Erythroblast (primary cell): ENCODE measurements at places on chromosomes 7 and 10.

DNA sequence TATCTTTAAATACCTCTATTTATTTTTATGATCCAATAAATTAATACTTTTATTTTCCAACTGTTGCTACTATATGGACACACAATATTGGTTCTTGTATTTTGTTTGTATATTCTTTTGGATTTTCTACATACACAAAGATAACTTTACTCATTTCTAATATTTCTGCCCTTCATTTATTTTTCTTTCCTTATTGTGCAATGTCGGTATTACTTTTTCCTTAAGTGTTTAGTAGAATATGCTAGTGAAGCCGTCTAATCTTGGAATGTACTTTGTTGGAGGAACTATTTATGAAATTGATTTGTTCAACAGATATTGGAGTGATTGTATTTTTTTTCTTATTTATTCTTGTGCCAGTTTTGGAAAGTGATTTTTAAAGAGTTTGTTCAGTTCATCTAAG, 94.0 kb downstream of the ORC5 start:
- DNase-seq: no peak

- no peak for DNase-seq
Measured at GRCh38 chr10:121959671-121960070, 15.3 kb downstream of the NSMCE4A start.

DNA sequence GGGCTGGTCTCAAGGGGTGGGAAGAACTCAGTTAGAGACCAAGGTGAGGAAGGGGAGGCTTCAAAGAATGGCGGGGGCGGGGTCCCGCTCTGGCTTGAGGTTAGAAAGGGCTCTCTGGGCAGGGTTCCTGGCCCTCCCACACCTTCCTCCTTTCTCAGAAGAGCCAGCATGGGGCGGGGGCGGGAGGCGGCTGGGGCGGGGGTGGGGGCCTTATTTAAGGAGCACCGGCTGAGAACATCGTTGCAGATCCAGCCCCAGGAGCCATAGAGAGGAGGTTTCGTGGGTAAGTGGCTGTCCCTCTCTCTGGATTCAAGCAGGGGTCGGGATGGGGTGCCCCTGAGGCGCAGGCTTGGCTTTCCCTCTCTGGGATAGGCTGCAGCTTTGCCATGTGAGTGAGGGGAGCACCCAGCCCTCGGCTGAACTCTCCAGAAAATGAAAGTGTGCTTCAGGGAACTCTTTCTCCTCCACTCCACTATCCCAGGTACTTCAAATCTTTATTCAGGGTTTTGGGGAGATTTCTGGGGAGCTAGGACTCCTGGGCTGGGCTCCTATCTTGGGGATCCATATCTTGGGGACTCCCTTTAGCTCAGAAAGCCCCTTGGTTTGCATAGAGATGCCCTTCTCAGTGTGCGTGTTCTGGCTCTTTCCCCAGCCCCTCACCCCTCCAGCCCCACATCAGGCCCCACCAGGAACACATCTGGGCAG, 3.3 kb upstream of the CUEDC2 start:
- no peak for DNase-seq

- no peak for DNase-seq
Measured at GRCh38 chr10:118596426-118597124, 1.1 kb upstream of the PRLHR start.

- DNase-seq: peak; percentile 65
Measured at GRCh38 chr7:33108554-33109004, 625 bp downstream of the RP9 start.

GRCh38 chr7:155988416-155988815, 176.2 kb upstream of the SHH start:
- DNase-seq: no peak

DNA sequence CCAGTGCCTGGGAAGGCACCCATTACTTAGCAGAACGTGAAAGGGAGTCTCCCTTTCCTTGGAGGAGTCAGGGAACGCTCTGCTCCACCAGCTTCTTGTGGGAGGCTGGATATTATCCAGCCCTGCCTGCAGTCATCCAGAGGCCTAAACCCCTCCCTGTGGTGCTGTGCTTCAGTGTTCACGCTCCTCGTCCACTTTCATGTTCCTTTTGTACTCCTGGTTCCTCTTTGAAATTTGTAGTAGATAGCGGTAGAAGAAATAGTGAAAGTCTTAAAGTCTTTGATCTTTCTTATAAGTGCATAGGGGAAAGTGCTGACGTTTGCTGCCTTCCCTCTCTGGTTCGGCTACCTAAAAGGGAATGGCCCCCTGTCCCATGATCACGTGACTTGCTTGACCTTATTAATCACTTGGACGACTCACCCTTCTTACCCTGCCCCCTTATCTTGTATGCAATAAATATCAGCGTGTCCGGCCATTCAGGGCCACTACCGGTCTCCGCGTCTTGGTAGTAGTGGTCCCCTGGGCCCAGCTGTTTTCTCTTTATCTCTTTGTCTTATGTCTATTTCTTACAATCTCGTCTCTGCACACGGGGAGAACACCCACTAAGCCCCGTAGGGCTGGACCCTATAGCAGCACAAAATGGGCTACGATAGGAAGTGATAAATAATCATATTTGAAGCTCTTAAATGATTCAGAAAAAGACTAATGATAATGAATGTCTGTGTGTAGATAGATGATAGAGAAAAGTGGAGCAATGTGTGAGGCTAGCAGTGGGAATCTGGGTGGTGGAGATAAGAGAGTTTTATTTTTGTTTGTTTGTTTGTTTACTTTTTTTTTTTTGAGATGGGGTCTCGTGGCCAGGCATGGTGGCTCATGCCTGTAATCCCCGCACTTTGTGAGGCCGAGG, 5.8 kb upstream of the ESYT2 start:
- peak; percentile 53 for DNase-seq

GRCh38 chr7:2802101-2802500, 42.0 kb downstream of the GNA12 start:
- no peak for DNase-seq

DNA sequence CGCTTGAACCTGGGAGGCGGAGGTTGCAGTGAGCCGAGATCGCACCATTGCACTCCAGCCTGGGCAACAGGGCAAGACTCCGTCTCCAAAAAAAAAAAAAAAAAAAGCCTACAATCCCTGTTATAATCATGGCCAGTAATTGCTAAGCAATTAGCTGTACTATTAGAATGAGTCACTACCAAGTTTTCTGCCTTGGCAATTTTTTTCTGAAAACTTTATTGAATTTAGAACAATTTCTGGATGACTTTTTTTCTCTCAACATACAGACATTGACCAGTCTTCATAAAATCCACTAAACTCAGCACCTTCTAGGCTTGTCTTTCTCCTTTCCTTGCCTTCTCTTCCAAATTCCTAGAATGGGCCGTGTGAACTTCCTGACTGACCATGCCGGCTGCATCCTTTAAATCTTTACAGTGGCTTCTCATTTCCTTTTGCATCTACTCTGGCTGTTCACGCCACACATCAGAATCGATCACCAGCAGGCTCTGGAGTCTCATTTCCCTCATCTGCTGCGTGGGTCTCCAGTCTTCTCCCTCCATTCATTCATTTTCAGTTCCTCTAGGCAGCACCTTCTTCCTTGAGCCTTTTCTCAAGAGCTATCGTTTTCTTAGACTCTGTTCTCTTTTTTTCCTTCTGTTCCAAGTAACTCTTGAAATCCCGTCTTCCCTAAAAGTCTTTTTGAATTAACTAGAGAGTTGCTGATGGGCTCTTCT, 107.9 kb downstream of the KAT6B start:
- DNase-seq: no peak

- no peak for DNase-seq
Measured at GRCh38 chr7:476736-477360, 42.8 kb downstream of the PDGFA start.

GRCh38 chr7:4268040-4268965, 413.8 kb upstream of the FOXK1 start:
- DNase-seq: no peak

- no peak for DNase-seq
Measured at GRCh38 chr7:149248777-149249176, 9.3 kb downstream of the ZNF212 start.

- DNase-seq: no peak
Measured at GRCh38 chr10:85919491-85920021, 447.0 kb downstream of the GRID1 start.

- no peak for DNase-seq
Measured at GRCh38 chr7:85748861-85749260, 562.0 kb upstream of the SEMA3D start.

DNA sequence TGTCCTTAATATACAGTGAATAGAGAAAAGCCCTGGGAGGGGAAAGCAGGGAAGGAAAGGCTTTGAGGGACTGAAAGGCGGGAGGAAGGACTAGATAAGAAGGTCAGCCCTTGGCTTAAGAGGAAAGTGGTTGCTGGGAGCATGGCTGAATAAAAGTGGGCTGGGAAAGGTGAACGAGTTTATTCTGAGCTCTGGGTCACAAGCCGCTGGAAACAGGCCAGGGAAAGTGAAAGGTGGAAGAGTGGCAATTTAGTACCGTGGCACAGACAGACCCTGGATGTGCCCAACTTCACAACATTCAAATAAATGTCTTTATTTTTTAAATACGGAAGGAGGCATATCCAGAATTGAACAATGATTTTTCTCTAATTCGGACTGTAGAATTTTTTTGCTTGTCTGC, 39.7 kb downstream of the TAC1 start:
- no peak for DNase-seq

- no peak for DNase-seq
Measured at GRCh38 chr10:74743401-74743800, 83.0 kb upstream of the KAT6B start.

DNA sequence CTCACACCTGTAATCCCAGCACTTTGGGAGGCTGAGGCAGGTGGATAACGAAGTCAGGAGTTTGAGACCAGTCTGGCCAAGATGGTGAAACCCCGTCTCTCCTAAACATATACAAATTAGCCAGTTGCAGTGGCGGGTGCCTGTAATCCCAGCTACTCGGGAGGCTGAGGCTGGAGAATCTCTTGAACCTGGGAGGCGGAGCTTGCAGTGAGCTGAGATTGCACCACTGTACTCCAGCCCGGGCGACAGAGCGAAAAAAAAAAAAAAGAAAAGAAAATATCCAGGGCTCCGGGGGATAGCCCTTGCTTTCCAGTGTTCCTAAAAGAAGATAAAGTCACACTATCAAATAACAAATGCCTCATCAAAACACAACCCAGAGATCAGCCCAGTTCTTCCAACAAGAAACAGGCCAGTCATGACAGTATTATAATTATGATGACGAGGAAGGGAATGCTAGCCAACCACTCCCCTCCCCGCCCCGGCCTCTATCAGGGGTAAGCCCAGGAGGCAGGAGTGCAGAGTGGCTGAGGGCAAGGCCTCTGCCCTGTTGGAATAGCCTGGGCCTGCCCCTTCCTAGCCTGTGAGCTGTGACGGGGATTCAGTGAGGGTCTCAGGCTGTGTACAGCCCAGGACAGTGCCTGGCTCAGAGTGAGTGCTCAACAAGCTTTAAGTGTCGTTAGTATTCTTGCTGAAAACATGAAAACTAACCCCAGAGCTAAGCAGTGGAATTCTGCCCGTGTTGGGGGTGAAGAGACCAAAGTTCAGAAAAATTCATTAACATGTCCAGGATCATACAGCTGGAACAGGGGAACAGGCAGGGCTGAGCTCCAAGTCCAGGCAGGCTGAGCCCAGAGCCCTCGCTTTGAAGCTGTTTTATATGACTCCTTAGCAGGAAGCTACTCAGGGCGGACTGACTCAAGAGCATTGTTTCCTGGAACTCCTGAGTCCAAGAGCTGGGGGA, 54.3 kb downstream of the FAM241B start:
- peak; percentile 22 for DNase-seq

GRCh38 chr10:52621635-52622079, 150.9 kb downstream of the MBL2 start:
- DNase-seq: no peak

DNA sequence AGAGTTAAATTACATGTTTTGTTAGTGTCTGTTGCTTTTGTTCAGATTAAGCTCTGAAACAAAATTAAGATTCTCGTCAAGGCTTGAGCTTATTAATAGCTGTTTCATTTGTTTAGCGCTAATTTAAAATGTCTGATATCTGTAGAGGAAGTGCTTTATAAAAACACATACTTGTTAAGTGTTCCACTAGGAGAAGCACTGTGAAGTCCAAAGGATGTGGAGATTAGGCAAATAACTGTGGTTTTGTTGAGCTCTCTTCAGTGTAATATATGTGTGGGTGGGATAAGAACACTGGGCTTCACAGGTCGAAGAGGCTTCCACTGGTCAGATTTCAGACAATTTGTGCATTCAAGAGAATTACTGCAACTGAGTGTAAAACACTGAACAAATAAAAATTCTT, 242.0 kb downstream of the AUTS2 start:
- DNase-seq: no peak

GRCh38 chr10:43968076-43968475, 319.4 kb upstream of the ZNF32 start:
- DNase-seq: no peak
